ENCODE measurements at places on chromosomes 3 and 15.
A peak's percentile ranks its signal among the peaks of the same experiment; 100 is the strongest.

DNA sequence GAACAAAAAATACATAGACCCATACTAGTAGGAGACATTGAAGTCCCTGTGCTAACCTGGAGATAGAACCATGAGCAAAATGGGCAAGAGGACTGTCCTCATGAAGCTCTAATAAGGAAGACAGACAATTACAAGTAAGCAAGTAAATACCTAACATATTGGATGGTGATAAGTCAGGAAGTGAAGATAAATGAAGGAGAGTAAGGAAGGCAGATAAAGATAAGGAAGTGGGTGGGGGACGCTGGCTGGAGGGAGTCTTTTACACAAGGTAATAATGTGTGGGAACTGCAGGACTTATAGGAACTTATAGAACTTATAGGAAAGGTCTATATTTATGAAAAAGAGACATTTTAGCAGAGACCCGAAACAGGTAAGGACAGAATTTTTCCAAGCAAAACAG lies 148.9 kb upstream of the ABI3BP start:
- DNase-seq, result no peak

DNA sequence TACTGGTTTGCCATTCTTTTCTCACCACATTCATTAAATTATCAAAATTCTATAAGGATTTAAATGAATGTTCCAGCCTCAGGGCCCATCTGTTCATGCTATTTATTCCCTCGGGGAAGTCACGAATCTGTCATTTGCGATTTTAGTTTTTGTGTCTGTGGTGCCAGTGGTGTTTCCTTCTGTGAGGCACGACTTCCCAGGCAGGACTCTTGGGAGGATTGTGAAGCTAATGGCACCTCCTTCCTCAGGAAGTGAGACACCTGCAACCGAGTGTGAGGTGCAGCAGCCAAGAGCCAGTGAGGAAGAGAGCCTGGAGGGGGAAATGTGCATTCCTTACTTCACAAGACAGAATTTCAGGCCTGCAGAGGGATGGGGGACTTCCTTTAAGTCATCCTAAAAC lies 24.1 kb downstream of the SV2B start:
- no peak for DNase-seq

GRCh38 chr3:189404024-189404423 lies 227.2 kb upstream of the TP63 start:
- DNase-seq, result no peak

- DNase-seq, result peak; percentile 84
Measured at GRCh38 chr3:73100741-73101559, 39.5 kb downstream of the EBLN2 start.

GRCh38 chr3:132461544-132461943 lies 44.2 kb downstream of the DNAJC13 start:
- DNase-seq, result no peak

DNA sequence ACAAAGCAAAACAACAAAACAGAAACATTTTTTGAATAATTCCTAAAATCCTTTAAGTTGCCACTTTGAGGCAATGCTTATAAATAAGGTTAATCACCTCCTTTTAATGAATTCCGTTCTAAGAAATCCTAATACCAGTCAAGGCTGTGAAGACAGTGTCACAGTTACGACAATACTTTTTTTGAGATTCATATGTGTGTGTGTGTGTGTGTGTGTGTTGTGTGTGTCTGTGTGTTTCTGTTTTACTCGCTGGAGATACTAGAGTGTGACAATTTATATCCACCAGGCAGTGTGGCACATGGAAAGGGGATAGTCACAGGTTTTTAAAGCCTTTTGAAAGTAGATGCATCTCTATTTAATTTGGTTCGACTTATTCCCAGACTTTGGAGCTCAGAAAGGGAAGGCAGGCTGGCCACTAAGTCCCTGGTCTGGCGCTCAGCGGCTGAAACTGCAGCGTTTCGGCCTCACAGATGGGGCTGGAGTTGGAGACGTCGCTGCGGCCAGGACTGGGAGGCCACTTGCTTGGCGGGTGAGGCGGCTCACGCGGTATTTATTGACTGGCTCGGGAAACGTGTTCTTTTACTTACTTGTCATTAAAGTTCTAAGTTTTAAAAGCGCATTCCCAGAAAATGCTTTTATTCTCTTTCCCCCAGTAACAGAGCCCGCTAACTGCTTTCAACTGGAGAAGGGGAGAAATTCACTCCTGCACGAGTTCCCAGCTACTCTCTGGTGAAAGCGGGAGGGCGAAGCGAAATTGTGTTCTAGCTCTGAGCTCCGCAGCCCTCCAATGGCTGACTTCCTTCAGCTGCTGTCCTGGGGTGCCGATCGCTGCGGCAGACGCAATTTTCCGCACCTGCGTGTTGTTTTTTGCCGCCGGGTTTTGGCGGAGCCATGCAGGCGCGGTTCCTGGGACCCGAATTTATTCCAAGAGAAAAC lies 13.7 kb downstream of the ZIC1 start:
- no peak for DNase-seq

GRCh38 chr15:74373731-74374647 lies 6.5 kb upstream of the CYP11A1 start:
- DNase-seq, result peak; percentile 96
